Stimulated activated CD8-positive, alpha-beta memory T cell treated with anti-CD3 and anti-CD28 coated beads, Interleukin-4, amount 100 ng/mL, for 1 hour (primary cell): ENCODE measurements at places on chromosomes 11 and 22.

DNA sequence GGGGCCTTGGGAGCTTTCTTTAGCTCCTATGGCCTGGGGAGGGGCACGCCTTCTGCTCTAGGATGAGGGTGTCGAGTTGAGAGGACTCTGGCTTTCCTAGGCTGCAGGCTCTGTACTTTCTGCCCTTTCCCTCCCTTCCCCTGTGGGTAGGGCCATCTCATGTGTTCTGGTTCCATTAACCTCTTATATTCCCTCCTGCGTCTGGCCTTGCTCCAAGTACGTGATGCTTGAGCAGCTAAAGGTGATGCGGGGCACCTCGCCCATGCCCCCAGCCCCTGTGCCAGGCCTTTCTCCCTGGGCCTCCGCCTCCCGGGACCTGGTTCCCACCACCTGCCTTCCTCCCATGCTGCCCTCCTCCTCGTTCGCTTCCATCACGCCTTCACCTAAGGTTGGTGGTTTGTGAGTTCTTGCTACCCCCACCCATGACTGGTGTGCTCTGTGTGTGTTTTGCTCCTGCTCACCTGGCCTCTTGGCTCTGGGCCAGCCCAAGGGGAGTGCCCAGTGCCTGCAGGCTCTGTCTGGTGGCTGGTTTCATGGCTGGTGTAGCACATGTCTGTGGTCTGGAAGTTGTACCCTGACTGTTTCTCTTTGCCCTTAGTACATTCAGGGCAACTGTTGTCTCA, 34.1 kb downstream of the PHLDB1 start:
- DNase-seq: no peak

DNA sequence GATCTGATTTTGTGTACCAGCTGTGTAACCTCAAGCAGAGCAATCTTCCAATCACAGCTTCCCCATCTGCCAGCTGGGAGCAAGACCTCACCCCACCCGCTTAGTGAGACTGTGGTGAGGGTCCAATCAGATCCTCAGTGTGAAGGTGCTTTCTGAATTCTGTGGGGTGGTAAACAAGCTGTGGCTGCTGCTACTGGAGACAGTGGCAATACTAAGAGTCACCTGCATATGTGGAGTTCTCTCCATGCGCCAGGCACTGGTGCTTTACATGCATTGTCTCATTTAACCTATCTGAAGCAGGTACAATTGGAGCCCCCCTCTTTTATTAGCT, 50.4 kb downstream of the CWC15 start:
- DNase-seq: no peak

GRCh38 chr22:37803195-37803638, 4.5 kb upstream of the GCAT start:
- DNase-seq: no peak

DNA sequence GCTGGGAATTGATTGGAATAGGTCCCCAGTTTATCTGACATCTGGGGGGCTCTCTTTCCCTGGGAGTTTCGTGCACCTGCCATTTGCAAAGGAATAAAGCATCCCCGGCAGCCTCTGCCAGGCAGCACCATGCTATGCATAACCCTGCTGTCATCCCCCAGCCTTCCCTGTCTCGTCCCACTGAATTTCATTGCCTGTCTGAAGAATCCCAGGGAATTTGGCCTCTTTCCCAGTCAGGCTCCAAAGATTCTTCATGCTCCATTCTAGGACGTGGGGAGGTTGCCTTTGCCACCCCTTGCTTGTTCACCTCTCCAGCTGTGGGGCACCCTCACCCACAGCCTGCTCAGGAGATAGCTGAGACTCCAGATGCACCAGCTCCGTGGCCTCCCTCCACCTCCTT, 195.1 kb upstream of the TBCEL start:
- no peak for DNase-seq

DNA sequence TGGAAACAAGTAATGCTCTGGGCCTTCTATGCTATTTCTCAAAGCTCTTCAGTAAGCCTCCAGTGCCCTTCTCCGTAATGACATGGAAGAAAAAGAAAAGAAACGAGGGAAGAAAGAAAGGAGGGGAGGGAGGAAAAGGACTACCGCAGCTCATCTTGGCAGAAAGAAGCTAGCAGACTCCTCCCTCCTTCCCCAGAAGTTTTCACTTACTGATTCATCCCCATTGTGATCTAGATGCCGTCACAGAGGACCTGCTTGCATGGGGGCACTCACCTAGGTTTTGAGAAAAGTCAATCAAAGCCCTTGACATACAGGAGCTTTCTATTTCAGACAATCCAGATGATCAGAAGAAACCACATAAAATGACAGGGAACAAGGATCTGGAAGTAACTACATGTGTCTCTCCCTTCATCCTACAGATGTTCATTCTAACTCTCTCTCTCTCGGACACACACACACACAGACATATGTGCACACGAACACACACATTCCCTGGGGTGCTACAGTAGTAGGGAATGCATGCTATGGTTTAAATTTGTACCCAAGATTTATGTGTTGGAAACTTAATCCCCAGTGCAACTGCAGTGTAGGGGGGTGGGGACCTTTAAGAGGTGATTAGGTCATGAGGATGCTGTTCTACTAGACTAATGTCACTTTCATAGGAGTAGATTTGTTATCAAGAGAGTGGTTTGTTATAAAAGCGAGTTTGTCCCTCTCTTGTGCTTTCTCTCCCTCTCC, 37.6 kb upstream of the RCN1 start:
- DNase-seq: no peak

DNA sequence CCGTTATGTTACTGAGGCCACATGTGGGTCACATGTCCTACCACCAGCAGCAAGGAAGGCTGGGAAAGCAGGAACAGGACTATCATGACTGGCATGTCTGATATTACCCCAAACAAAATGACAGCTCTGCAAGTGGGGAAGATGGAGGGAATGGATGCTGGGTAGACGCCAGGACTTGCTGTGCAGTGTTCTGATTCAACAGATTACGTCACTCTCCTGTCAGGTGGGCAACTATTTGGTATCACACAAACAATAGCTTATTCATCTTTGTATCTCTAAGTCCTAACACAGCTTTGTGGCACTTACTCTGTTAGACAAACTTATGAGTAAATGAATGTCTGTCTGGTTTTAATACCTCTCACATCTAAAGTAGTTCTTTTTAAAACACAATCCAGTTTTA, 105.2 kb downstream of the SPON1 start:
- no peak for DNase-seq

GRCh38 chr11:56841210-56841810, 92.8 kb upstream of the OR9G4 start:
- no peak for DNase-seq

GRCh38 chr11:41051919-41052635, 407.4 kb downstream of the LRRC4C start:
- no peak for DNase-seq
